ENCODE measurements at places on chromosomes 12 and 14.

DNA sequence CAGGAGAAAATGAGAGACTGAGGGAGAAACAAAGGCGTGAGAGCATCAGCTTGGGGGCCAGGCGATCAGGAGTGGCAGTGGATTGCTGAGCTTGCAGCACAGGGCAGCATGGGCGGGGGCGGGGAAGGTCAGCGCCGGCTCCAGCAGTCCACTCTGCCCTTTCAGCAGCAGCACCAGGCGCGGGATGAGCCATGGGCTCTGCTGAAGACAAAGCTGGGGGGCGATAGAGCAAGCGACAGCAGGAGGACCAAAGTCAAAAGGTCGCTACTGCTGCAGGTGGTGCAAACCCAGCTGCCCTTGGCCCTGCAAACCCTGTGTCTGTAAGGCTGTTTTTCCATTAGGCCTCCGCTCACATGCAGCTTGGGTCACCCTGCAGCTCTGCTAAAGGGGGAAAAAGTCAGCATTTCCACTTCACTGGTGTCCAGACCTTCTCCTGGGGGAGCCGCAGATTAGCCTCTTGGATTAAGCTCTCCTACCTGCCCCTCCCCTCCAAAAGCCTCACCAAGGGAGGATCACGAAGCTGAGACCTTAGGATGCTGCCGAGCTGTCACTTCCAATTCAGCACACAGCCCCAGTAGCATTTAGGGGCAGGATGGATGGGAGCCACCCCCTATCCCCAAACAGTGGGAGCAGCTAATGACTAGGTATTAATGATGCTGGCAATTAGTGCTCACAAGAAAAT, 204.8 kb downstream of the DPF3 start:
- DNase-seq = no peak

GRCh38 chr12:51507178-51507577, 82.5 kb downstream of the SLC4A8 start:
- no peak for DNase-seq

DNA sequence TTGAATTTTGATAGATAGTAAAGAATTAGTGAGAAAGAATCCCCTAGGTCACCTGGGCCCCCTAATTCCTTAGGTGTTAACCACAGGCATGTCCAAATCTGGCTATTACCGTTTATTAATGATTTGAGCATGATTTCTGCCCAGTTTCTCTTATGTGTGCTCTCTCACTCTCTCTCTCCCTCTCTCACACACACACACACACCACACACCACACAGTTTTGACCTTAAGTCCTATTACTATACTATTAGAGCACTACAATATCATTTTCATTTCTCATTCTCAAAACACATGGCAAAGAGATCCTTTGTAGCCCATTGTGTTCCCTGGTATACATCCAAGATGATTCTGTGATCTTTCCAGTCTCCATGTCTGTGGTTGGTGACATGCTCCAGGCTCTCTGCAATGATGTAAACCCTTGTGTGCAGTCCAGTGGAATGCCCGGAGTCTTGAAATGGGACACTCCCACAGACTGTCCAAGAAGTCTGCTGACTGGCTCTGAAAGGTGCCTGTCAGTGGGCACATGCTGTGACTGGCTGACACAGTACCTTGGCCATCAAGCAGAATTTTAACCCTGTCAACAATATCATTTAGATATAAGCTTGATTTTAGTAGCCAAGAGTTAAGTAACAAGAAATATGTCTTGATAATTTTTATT, 96.2 kb downstream of the FIGNL2 start:
- DNase-seq = no peak

DNA sequence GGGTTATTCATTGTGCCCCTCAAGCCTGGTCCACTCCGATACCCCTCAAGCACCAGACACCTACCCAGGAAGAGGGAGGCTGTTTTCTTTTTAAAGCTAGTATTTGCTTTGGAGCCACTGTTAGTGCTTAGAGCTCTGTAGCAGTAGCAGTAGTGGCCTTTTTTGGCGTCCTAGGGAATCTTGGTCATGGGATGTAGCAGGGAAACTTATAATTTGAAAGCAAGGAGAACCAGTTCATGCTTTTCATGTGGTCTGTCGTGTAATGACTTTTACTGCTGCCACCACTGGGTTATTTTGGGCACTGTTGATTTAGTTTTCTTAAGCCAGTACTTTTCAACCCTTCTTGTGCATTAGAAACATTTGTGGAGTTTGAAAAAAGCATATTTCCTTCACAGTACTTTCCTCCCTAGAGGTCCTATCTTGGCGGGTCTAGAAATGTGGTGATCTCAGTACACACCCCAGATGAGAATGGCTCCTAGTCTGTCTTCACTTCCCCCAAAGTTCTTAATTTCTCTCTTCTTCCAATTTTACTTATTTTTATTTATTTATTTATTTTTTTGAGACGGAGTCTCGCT, 49.7 kb downstream of the MARK3 start:
- DNase-seq = no peak

GRCh38 chr12:59066445-59066844, 146.1 kb upstream of the LRIG3 start:
- no peak for DNase-seq

DNA sequence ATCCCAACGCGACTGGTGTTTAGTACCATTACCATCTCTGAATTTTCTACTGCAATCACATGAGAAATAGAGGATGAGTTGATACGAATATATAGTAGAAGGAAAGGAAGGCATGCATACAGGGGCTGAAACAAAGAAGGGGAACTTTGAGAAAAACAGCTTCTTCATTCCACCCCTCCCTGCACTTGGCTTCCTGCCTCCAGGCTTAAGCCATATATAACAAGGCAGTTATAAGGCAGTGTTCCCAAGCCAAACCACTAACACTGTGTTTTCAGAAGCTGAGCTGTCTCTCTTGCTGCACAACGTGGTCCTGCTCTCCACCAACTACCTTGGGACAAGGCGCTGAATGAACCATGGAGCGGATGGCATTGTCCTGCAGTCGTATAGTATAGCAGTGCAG, 11.0 kb downstream of the LETMD1 start:
- DNase-seq = no peak

- DNase-seq = no peak
Measured at GRCh38 chr14:87601036-87601435, 391.9 kb downstream of the GALC start.

- no peak for DNase-seq
Measured at GRCh38 chr12:100661300-100661951, 87.9 kb downstream of the GAS2L3 start.

DNA sequence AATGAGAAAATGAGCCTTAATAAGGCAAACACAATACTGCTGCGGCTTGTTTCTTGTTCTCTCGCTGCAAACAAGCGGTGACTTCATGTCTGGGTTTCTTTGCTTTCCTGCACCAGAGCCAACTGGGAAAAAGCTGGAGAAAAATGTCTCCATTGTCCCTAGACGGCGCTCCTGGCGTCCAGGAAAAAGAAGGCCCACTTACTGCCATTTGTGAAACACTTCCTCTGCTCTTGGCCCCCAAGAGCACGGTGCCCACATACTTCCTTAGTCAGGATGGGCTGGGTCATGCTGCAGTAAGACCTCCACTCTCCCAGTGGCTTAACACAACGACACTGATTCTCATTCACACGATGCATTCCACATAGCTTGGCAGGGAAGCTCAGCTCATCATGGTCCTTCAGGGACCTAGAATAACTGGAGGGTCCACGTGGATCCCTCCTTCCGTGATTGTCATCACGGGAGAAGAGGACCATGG, 86.0 kb upstream of the BCL11B start:
- DNase-seq = no peak

DNA sequence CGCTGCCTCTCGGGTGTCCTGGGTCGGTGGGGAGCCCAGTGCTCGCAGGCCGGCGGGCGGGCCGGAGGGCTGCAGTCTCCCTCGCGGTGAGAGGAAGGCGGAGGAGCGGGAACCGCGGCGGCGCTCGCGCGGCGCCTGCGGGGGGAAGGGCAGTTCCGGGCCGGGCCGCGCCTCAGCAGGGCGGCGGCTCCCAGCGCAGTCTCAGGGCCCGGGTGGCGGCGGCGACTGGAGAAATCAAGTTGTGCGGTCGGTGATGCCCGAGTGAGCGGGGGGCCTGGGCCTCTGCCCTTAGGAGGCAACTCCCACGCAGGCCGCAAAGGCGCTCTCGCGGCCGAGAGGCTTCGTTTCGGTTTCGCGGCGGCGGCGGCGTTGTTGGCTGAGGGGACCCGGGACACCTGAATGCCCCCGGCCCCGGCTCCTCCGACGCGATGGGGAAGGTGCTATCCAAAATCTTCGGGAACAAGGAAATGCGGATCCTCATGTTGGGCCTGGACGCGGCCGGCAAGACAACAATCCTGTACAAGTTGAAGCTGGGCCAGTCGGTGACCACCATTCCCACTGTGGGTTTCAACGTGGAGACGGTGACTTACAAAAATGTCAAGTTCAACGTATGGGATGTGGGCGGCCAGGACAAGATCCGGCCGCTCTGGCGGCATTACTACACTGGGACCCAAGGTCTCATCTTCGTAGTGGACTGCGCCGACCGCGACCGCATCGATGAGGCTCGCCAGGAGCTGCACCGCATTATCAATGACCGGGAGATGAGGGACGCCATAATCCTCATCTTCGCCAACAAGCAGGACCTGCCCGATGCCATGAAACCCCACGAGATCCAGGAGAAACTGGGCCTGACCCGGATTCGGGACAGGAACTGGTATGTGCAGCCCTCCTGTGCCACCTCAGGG, 679 bp downstream of the ARF6 start:
- peak; percentile 57 for DNase-seq

GRCh38 chr14:69716478-69717187, 50.3 kb upstream of the SRSF5 start:
- no peak for DNase-seq

DNA sequence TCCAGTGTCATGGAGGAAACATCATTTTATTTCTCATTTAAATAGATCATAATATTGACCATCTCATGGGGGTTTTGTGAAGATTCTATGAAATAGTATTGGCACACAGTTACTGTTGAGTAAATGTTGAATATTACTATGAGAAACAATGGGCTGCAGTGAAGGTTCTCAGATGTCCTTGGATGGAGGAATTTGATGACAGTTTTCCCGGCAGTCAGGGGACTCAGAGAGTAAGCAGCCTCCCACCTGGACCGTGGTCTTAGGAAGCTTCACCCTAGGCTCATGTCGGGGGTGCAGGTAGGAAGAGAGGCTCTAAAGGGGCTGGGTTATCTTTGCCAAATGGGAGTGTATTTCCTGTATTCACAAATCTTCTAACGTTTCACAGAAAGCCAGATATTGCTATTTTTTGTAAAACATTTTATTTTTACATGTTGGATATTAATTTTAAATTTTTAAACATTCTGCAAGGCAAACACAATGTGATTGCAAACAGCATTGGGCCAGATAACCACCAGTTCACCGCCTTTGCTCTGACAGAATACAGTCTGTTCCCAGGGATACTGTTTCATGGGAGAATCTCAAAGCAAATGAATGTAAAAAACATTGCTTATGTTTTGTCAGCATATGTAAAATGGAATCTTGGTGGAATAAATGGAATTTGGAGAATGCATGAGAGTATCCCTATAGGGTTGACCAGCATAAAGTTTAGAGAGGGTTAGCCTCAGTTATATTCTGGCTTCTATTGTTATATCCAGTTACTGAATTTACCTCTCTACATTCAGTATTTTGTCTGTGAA, 380.8 kb upstream of the TMEM132C start:
- no peak for DNase-seq

- DNase-seq = no peak
Measured at GRCh38 chr12:123478762-123479161, 20.8 kb downstream of the SNRNP35 start.

DNA sequence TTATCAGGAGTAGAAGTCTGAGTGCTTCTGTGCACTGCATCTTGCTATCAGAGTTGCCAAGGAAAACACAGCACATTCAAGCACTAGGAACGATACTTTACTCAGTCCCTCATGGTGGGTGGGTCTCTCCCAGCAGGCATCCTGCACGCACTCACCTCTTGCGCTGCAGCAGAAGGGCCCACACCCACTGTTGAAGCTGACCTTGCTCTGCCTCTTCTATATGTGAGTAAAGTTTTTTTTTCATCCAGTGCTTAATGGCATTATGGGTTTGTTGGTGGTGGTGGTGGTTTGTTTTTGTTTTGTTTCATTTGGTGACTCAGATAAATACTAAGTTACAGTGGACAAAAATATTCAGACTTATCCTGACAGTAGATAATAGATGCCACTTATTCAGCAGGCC, 348.5 kb downstream of the EGLN3 start:
- no peak for DNase-seq

DNA sequence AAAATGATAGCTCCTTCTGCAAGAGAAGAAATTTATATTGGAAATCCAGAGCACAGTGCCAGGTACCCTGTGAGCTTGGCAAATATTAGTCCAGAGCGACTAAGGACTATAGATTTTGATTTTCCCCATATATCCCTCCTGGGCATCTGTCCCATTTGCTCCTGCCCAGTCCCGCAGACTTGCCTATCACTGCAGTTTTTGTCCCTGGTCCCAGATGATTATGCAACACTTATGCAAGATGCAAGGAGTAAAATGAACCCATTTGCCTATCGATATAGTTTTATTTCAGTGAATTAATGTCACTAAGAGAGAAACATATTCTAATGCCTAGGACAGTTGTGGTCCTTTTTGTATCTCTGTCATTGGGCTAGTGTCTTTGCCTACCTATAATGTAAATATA, 215.9 kb upstream of the BMP4 start:
- DNase-seq = no peak

DNA sequence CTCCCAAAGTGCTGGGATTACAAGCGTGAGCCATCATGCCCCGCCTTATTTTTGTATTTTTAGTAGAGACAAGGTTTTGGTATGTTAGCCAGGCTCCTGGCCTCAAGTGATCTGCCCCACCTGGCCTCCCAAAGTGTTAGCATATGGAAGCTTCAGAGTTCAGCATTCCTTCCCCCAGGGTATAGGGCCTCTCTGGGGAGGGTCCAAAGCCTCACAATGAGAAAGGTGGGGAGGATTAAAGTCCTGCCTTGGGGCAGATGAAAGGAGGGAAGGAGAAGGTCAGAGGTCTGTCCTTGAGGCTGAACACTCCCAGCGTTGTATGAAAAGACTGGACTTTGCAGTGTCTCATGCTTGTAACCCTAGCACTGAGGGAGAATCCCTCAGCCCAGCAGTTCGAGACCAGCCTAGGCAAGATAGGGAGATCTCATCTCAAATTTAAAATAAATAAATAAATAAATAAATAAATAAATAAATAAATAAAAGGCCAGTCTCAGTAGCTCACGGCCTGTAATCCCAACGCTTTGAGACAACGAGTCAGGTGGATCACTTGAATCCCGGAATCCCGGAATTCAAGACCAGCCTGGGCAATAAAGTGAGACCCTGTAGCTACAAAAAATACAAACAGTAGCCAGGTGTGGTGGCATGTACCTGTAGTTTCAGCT, 22.0 kb upstream of the RCOR1 start:
- no peak for DNase-seq

GRCh38 chr12:2940564-2940963, 18.6 kb upstream of the TEAD4 start:
- no peak for DNase-seq

GRCh38 chr14:34966413-34966812, 16.4 kb upstream of the SRP54 start:
- DNase-seq = no peak

- DNase-seq = no peak
Measured at GRCh38 chr12:105341010-105341409, 10.5 kb downstream of the C12orf75 start.
